IMR-90 (cell line): ENCODE measurements at places on chromosomes 6 and 20. TPM values are rescaled to one million over a fixed set of nuclear protein-coding genes. Genes with fewer than 3 reads are reported as not detected.

GRCh38 chr6:37244430-37245310 is 12.9 kb upstream of the TBC1D22B start:
- peak; percentile 100 for DNase-seq

DNA sequence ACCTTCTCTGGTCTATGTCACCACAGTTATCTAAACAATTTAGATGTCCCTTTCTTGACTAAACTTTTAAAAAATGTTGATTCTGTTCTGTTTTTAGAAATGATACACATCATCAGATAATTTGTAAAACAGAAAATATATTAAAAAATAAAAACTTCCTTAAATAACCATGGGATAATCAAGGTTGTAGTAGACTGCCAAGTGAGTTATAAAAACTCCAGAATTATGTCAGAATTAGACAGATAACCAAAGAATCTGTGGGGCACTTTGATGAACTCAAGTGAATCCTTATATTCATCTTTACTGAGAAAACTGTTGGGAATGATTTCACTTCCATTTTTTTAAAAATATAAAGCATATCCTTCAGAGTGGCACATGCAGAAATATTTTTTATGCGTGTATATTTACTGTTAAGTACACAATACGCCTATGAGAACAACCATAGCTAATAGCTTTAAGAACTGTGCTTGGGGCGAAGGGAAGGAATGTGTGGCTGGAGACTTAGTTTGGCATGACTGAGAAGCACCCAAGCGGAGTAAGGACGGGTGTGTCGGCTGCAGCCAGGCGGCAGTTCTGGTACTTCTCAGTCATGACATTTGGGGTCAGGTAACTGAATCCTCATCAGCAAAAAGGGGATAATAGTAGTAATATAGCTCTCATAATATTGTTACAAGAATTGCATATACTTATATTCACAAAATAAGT is 604.7 kb upstream of the CITED2 start:
- DNase-seq, result no peak

DNA sequence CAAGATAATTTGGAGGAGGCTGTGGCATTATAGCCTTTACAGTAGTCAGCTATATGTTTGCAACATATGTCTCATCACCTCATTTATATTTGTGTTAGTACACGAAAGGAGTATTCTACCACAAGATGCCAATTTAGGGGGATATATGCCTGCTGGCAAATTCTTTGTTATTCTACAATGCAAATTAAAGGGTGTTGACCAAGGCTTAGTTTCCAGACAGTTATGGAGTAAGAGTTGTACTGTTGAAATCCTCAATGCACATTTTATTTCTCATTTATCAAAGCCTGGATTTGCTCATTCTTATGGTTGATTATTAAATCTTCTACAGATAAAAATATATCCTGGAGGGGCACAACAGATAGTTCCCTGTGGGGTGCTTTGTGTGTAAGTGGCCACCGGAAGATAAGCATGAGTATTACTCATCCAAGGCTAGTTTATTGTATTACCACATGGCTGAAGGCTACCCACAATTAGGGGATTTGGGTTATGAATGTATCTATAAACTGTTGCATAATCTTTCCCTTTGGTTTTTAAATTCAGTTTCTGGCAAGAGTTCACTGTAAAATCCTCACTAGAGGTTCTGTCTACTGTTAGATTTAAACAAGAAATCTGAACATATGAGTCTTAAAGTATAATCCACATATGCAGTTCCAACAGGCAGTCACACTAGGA is 9.0 kb downstream of the CST9 start:
- DNase-seq, result no peak

- DNase-seq, result peak; percentile 66
These were observed 299.9 kb upstream of the SUPT3H start for GRCh38 chr6:45677381-45678284.

GRCh38 chr6:69867639-69867976 is 1.3 kb downstream of the COL19A1 start:
- DNase-seq, result no peak

- DNase-seq, result no peak
These were observed 6.4 kb downstream of the CNKSR3 start for GRCh38 chr6:154504102-154504501.

DNA sequence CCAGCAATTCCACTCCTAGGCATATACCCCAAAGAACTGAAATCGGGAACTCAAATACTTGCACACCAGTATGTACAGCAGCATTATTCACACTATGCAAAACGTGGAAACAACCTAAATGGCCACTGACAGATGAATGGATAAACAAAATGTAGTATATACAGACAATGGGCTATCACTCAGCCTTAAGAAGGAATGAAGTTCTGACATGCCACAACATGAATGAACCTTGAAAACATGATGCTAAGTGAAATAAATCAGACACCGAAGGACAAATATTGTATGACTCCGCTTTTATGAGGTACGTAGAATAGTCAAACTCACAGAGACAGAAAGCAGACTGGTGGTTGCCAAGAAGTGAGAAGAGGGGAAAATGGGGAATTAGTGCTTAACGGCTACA is 59.1 kb upstream of the CCN6 start:
- DNase-seq, result no peak

- no peak for DNase-seq
These were observed 100.3 kb upstream of the MTHFD1L start for GRCh38 chr6:150765067-150765764.

GRCh38 chr20:48463916-48464315 is 363.9 kb downstream of the PREX1 start:
- peak; percentile 63 for DNase-seq

- DNase-seq, result no peak
These were observed 484.9 kb upstream of the MAN1A1 start for GRCh38 chr6:119834418-119834817.

DNA sequence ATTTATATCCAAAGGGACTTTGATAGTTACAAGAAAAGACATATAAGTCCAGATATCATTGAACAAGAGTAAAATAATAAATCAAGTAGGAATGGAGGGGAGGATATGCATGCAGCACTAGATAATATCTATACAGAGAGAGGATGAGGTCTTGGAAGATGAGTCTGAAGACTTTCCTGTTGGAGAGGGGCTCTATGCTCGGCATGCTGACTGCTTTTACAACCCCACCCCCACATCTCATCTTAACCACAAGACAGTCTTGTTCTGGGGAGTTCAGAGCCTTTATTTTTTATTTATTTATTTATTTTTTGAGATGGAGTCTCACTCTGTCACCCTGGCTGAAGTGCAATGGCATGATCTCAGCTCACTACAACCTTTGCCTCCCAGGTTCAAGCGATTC is 48.4 kb upstream of the IER3 start:
- DNase-seq, result no peak

- DNase-seq, result no peak
These were observed 109.3 kb downstream of the SESN1 start for GRCh38 chr6:108985301-108985700.

Gene OR2H1
- polyA plus RNA-seq, result not detected in 2 replicates

Gene TRIM31
- polyA plus RNA-seq, result not detected in 2 replicates
